ENCODE measurements at places on chromosomes 2 and 18. TPM values are rescaled to one million over a fixed set of nuclear protein-coding genes. Genes with fewer than 3 reads are reported as not detected.

TCF7L1 gene
- 1.3 TPM for polyA plus RNA-seq

GPR39 gene
- polyA plus RNA-seq, result 2.0 TPM

DSG4 gene
- polyA plus RNA-seq, result not detected

SLC4A5 gene
- polyA plus RNA-seq, result not detected

SPC25 gene
- 7.0 TPM for polyA plus RNA-seq

OSBPL6 gene
- polyA plus RNA-seq, result 35.2 TPM

CYRIA gene
- 9.6 TPM for polyA plus RNA-seq

CNRIP1 gene
- 58.7 TPM for polyA plus RNA-seq

YES1 gene
- polyA plus RNA-seq, result 2.1 TPM

SPR gene
- polyA plus RNA-seq, result 11.7 TPM

ANTXR1 gene
- 5.7 TPM for polyA plus RNA-seq

ST8SIA5 gene
- 19.2 TPM for polyA plus RNA-seq

GREB1L gene
- 5.0 TPM for polyA plus RNA-seq

FOXI3 gene
- polyA plus RNA-seq, result not detected

HPCAL1 gene
- 314 TPM for polyA plus RNA-seq

CPO gene
- not detected for polyA plus RNA-seq

CDH20 gene
- polyA plus RNA-seq, result 1.2 TPM

ALKAL2 gene
- polyA plus RNA-seq, result not detected

HADHB gene
- polyA plus RNA-seq, result 74.3 TPM

SPDYA gene
- 2.3 TPM for polyA plus RNA-seq

ERICH2 gene
- polyA plus RNA-seq, result 23.4 TPM

IL18RAP gene
- not detected for polyA plus RNA-seq

C1GALT1C1L gene
- polyA plus RNA-seq, result 2.1 TPM

CCDC150 gene
- polyA plus RNA-seq, result 1.6 TPM

EPB41L3 gene
- polyA plus RNA-seq, result 211 TPM

TTR gene
- not detected for polyA plus RNA-seq

DLGAP1 gene
- 112 TPM for polyA plus RNA-seq

LIMS2 gene
- 2.3 TPM for polyA plus RNA-seq

CPLX4 gene
- polyA plus RNA-seq, result 1.4 TPM

SPATA3 gene
- polyA plus RNA-seq, result not detected

KIAA2012 gene
- 0.13 TPM for polyA plus RNA-seq

IFT172 gene
- 22.7 TPM for polyA plus RNA-seq

FOXD4L1 gene
- polyA plus RNA-seq, result not detected

ZNF396 gene
- 2.4 TPM for polyA plus RNA-seq

Data from Purkinje cell (primary cell).